ENCODE measurements at places on chromosomes 12 and 14. TPM values are rescaled to one million over a fixed set of nuclear protein-coding genes. Genes with fewer than 3 reads are reported as not detected.
A peak's percentile ranks its signal among the peaks of the same experiment; 100 is the strongest.

Gene LRRC10
- not detected for total RNA-seq

Gene PAPOLA
- 175 TPM for total RNA-seq

Gene LHX5
- not detected for total RNA-seq

Gene ZC3H10
- 5.4 TPM for total RNA-seq

Gene DENR
- total RNA-seq, result 38.0 TPM

Gene MYO1H
- total RNA-seq, result not detected

DNA sequence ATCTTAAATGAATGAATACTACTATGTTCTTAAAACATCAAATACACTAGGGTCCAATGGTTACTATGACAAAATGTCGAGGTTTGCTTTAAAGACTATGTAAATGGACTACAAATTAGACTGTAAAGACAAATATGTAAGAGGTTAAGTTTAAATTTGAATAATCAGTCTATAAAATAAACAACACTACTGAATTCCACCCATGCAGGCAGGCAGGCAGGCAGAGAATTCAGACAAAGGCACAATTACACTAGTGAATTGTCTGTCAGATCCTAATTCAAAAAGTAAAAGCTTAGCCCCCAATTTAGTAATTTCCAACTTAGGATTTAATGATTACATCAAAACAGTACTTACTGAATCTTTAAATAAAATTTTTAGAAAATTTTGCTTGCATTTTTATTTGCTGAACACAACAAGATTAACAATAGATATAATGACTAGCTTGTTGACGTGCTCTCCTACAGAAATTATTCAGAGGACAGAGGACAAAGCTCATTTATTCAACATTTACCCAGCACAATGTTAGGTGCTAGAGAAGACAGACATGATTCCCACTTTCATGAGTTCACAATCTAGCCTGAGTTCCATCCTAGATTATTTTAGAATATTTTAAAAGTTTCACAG is 97.4 kb downstream of the CDK17 start:
- no peak for DNase-seq

GRCh38 chr14:21543521-21543960 is 17.4 kb upstream of the SALL2 start:
- no peak for DNase-seq

DNA sequence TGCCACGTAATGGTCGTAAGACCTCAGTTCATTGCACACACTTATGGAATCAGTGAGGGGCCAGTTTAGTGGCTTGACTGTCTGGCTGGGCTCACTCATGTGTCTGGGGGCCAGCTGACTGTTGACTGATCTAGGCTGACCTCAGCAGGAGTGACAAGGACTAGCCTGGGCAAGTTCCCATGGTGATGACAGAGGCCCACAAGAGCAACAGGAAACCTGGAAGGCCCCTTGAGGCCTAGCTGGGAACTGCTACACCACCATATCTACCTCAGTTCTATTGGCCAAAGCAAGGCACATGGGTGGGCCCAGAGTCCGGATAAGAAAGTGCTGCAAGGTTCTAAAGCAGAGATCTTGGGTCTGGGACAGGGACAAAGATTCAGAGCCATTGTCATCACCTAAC is 21.3 kb upstream of the RFLNA start:
- no peak for DNase-seq

- DNase-seq, result peak; percentile 24
Observed at GRCh38 chr12:3777206-3777809, 24.4 kb upstream of the CRACR2A start.

DNA sequence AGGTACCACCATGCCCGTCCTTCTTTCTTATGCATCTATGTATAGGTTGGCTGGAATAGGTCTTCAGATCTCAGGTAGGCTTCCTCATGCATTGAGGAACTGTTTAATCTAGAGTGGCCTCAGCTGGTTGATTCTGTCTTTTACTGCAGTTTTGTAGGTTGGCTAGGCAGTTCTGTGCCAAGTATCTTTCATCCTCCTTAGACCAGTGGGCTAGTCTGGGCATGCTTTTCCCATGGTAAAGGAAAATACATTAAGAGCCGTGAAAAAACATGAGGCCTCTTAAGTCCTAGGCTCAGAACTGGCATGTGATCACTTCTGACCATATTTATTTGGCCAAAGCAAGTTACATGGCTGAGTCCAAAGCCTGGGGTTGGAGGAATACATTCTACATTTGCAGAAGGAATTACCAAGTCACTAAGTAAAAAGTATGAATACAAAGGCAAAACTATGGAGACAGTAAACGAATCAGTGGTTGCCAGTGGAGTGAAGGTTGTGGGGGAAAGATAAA is 137.3 kb downstream of the WIF1 start:
- DNase-seq, result no peak

GRCh38 chr14:53156238-53156637 is 3.1 kb upstream of the DDHD1 start:
- no peak for DNase-seq

DNA sequence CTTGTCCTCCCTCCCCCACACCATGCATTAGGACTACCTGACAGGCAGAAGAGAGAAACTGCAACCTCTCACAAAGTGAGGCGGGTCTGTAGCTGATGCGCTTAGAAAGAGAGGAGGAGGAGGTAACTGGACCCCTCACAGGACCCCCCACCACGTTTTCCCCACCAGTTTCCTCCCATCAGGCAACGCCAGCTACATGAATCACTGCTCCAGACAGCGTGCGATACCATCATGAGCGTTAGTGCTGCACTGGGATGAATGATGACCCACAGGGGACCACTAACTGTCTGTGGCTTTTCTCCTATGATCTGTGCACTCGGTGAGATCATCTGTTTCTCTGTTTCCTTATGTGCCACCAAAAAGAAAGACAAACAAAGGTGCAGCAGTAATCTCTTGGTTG is 77.7 kb downstream of the KCNK10 start:
- no peak for DNase-seq

DNA sequence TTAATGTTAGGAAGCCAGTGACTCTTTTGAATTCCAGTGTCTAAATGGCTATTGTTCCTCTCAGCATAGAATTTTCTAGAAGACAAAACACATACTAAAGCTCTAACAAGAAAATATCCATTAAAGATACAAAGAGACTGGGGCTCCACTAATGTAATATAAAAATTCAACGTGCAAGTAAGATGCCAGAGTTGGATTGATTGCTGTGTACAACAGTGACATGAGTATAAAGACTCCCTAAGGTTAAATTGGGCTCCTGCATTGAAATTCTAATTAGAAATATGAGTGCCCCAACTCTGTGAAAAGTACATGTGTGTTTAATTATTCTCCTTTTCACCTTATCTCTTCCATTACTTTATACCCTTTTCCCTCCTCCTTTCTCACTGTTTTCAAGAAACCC is 253.6 kb upstream of the G2E3 start:
- DNase-seq, result no peak

- DNase-seq, result no peak
Observed at GRCh38 chr14:77140359-77141213, 1.0 kb downstream of the ZDHHC22 start.

All from mucosa of gallbladder (tissue), 1 donor.